ENCODE measurements at places on chromosomes 1 and 21.

- DNase-seq, result no peak
Measured at GRCh38 chr21:32423320-32424190, 11.0 kb downstream of the EVA1C start.

DNA sequence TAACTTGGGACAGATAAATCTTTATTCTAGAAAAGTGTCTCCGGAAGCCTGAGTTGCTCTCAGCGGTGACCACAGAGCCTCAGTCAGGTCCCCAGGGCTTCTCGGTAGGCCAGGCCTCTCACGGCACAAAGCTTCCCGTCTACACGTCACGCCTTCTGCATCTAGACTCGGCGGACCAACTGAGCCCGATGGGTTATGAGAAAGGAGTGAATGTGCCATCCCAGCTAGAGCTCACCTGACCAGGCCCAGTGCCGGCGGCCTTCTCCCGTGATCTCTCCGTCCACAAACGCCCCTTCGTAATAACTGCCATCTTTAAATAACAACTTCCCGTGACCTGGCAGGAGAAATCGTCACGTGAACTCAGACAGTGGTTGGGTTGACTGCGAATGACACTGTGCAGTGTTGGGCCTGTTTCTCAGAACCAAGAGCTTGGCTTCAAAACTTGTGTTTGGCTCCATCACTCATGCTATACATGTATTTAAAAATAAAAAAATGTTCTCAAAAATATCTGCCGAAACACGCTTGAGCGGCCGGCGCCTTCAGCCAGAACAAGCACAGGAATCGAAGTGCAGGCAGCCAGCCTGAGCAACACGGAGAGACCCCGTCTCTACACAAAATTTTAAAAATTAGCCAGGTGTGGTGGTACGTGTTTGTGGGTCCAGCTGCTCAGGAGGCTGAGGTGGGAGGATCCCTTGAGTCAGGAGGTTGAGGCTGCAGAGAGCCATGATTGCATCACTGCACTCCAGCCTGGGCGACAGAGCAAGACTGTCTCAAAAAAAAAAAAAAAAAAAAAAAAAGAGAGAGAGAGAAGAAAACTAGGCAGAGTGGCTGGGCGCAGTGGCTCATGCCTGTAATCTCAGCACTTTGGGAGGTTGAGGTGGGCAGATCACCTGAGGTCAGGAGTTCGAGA, 3.1 kb downstream of the MORN1 start:
- no peak for DNase-seq

GRCh38 chr1:30715216-30715615, 8.2 kb downstream of the MATN1 start:
- peak; percentile 16 for DNase-seq

GRCh38 chr1:209670441-209671082, 4.7 kb upstream of the G0S2 start:
- DNase-seq, result no peak

DNA sequence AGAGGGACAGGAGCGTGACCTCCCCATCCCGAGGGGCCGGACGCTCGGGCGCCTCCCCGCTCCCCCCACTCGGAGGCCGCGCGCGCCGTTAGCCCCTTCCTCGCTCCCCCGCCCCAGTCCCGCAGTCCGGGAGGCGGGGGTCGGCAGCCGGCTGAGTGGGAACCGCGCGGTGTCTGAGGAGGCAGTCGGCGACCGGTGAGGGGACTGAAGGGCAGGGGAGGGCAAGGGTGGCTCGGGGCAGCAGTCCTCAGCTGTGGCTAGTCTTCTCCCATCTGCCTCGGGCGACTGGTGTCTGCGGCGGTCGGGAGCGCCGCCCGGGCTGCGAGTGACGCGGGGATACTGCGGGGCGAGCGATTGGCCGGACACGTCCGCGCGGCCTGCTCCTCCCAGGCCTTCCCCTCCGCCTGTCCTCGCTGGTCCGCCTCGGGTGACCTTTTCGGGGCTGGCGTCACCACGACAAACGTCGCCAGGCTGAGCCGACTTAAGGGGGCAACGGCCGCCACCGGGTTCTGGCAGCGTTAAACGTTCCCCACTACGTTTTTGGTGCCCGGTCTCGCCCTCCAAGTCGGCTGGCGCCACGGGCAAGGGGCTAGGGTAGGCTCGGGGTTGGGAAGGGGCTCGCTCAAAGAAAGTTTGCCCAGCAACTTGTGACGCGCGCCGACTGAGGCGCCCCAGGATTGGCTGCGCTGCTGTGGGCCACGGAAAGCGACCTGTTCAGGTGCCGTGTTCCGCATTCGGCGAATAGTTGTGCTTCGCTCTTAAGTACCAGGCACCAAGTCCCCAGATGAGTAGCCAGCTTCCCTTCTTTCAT, 538 bp downstream of the ZNF672 start:
- peak; percentile 90 for DNase-seq

- no peak for DNase-seq
Measured at GRCh38 chr21:37546949-37547614, 180.5 kb downstream of the DYRK1A start.

GRCh38 chr21:37642493-37642892, 273.8 kb downstream of the KCNJ6 start:
- peak; percentile 37 for DNase-seq

GRCh38 chr1:110706621-110707020, 31.9 kb upstream of the KCNA3 start:
- no peak for DNase-seq

GRCh38 chr1:181075766-181076350, 12.6 kb upstream of the IER5 start:
- DNase-seq, result no peak

DNA sequence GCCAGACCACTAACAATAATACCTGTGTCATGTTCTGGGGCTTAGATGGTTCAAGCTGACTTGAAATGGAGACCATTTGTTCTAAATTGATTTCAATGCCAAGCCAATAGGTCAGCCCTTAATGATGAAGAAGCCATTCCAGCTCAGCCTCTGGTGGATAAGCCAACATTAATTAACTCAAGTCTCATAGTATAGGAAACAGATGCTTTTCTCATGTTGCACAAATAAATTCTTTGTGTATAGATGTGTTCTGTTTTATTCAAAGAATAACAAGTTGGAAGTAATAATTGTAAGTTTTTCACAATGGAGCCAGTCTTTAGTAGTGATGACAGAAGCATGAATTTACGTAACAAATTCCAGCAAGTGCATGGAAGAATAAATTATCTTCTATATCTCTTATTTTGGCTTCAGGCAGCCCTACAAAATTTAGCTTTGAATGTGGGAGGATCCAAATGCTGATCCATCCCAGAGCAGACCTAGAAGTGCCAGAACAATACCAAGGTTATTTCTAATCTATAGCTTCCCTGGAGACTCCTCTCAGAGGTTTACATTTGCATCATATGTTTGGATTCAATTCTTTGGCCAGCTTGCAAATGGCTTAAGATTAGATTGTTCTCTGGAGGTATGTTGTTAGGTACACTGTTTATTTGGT, 42.2 kb upstream of the C1orf105 start:
- no peak for DNase-seq

DNA sequence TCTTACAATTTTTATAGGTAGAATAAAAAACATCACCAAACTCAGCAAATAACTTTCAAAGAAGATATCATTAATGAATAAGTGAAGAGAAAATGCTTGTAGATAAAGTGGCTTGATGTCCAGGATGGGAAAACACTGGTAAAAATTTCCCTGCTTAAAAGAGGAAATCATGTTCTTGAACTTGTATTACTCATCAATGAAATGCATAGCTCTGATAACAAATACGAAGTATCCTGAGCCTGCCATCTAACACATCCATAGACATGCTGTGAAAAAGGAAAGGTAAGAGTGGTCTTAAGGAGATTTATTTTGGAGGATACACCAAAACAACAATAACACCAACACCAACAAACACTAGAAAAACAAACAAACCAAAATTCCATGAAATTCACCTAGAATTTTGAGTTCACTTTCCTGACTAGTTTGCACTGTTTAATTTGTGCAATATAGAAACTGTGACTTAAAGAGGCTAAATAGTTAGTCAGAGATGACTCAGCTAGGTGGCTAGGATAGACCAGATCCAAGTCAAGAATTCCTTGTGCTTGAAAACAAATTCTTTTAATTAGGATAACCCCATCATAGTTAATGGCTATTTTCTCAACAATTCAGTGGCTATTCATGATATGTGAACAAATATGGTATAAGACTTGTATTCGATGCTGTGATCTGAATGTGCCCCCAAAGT, 179.8 kb upstream of the KCNK2 start:
- no peak for DNase-seq

DNA sequence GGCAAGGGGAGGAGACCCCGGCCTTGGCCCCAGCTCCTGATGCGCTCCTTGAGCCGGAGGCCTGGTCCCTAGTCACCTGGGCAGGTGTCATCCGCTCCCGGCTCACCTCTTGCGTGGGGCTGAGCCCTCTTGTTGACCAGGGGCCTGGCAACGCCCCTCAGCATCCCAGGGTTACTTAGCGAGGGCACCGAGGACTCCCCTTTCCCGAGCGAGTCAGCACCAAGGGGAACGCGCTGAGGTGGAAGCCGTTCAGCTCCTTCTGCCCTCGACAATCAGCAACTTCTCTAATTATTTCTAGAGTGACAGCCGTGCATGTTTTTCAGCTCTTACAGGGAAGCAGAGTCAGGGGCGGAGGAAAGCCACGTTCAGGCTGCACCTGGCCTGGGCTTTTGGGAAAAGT, 522 bp downstream of the SLC45A1 start:
- DNase-seq, result no peak

DNA sequence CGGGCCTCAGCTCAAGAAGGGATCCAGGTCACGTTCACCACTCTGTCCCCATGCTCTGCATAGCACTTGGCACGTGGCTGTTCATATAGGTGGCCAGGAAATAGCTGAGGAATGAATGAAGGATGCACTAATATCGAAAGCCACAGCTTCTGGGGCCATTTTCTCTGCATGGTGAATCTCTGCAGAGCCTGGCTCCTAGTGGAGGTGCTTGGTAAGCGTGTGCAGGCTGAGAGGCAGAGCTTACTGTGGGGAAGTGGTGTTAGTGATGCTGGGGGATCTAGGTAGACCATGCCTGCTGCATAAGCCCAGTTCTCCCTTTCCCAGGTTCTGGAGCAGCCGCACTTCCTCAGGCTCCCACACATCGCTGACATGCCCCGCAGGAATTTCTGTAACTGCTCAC, 8.3 kb downstream of the CSRP1 start:
- DNase-seq, result no peak

DNA sequence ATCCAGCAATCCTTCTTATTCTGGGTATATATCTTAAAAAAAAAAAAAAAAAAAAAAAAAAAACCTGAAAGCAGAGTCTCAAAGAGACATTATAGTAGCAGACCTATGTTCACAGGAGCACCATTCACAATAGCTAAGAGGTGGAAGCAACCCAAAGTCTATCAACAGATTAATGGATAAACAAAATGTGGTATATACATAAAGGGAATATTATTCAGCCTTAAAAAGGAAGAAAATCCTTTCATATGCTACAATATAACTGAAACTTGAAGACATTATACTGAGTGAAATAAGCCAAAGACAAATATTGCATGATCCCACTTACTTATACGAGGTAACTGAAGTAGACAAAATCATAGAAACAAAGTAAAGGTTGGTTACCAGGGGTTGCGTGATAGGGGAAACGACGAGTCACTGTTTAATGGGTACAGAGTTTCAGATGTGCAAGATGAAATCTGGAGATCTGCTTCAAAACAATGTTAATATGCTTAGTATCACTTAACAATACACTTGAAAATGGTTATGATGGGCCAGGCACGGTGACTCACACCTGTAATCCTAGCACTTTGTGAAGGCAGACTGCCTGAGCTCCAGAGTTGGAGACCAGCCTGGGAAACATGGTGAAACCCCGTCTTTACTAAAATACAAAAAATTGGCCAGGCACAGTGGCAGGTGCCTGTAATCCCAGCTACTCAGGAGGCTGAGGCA, 29.5 kb downstream of the PIK3R3 start:
- peak; percentile 5 for DNase-seq

GRCh38 chr1:42765269-42765668, 1.6 kb downstream of the P3H1 start:
- no peak for DNase-seq

DNA sequence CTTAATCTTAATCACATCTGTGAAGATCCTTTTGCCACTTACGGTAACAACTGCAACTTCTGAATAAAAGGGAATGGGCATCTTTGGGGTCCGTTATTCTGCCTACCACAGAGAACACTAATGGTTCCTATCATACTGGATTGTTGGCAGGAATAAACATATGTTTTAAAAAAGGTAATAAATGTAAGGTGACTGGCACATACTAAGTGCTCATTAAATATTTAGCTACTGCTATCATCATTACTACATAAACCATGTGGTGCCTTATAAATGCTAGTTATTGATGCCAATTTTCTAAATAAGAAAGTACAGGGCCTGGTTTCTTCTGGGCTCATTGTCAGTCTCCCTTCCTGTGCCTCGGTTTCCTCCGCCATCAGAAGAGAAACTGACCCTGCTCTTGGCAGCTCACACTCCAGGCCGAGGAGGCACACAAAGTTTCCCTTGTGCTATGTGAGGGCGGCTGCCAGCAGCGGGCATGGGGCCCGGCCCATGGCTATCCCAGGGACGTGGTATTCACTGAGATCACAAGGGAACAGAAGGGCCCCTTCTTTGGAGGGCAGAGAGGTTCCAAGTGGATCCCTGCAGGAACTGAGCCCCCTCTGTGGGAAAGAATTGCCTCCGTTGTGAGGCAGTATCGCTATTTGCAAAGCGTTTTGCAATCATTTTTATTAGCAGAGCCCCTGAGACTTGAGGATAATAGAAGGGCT, 26.2 kb downstream of the NAV1 start:
- no peak for DNase-seq

DNA sequence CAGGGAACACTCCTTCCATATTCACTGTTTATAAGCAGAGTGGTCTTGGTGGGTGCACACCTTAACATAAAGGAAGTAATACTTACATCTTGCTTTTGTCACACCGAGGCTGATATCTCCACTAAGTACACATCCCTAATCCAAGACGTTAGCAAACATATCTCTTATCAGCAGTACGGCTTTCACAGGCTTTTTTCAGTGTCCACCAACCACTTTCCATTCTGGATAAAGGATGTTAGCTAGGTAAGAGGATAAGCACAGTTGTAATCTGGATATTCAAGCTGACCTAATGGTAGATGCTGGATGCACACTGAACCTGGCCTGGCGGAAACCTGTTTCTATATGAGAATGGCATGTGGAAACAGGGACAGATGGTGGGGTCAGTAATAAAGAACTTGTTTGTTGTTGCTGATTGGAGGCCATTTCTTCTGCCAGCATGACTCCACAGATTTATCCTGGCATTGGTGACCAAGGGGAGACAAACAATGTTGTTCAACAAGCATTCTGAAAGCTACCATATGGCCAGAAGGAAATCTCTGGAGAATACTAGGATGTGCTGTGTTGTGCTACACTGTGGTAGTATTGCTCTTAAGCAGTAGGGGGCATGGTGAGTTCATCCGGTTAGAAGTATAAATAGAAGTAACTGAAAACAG, 416.4 kb downstream of the PTBP2 start:
- DNase-seq, result peak; percentile 38

DNA sequence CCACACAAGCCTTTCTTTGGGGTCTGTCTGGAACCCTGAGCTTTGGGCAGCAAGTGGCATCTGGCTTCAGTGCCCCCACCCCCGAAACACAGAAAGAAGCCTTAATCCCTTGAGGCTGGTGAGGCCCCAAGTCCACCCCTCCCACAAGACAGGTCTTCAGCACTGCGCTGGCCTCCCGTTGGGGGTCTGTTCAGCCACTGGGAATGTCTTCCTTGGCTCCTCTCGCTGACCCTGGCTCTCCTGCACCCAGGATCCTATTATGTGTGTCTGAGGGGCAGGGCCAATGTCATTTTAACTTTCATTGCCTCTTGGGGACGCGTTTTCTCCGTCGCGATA, 26.9 kb downstream of the ATP8B2 start:
- DNase-seq, result no peak

GRCh38 chr1:201755200-201755599, 73.8 kb upstream of the IPO9 start:
- DNase-seq, result no peak

- no peak for DNase-seq
Measured at GRCh38 chr1:15958793-15959192, 17.1 kb downstream of the ZBTB17 start.
